Stimulated activated CD4-positive, alpha-beta T cell treated with anti-CD3 and anti-CD28 coated beads, Interleukin-12 subunit alpha, Interleukin-12 subunit beta, amount 100 ng/mL, for 48 hours (primary cell): ENCODE measurements at places on chromosomes 16 and 17.

DNA sequence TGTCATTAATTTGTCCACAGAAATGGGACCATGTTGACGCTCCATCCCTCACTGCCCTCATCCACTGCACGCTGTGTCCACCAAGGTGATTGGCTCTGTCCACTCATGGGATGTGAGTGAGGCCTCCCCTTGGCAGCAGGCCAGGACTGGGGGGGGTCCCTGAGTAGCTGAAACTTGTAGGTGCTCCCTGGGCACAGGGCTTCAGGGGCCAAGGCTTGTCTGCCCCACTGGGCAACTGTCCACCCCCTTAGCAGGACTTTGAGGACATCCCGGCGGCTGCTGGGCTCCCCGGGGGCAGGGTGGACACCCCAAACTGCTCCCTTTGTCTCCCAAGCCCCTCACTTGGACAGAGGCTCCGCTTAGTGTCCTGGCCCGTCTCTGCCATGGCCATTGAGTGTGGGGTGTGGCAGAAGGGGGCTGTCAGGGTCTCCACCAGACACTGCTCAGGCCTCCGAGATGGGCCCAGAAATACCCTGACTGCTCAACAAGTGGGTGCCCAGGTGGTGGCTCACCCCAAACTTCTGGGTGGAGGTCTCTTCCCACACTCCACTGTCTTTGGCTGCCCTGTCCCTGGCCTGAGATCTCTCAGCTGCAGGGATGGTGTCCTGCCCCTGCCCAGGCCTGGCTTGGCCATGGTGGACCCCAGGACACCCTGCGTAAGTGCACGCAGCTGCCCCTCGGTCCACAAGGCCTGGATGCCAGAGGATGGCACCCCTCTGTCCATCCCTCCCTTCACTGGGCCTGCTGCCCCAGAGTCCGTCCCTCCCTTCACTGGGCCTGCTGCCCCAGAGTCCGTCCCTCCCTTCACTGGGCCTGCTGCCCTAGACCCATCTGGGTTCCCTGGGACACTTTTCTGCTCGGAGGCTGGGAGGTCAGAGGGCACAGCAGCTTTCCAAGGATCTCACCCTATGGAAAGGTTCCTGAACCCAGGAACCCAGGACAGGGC, 2.9 kb upstream of the RAB40C start:
- DNase-seq: no peak

GRCh38 chr17:48550502-48551213, 5.7 kb upstream of the HOXB2 start:
- DNase-seq: no peak

- DNase-seq: no peak
These were observed 136.9 kb downstream of the GRIN2A start for GRCh38 chr16:10045291-10045775.

DNA sequence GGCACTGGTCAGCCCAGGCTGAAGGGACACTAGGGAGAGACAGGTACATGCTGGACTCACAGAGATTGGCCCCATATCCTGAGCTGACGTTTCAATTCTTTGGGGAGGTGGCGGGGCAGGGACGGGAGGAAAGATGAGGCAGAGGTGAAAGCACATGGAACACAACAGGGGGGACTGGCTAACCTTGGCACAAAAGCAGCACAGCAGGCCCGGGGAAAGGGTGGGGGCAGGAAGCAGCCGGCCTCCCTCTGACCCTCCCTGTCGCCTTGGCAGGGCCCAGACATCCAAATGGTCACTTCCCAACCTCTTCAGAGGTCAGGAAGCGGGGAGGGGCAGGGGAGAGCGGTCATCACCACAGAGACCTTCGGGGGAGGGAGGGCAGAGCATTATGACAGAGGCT, 6.6 kb downstream of the VAT1 start:
- DNase-seq: no peak

- DNase-seq: no peak
These were observed 29.6 kb downstream of the NTN1 start for GRCh38 chr17:9050801-9051401.

DNA sequence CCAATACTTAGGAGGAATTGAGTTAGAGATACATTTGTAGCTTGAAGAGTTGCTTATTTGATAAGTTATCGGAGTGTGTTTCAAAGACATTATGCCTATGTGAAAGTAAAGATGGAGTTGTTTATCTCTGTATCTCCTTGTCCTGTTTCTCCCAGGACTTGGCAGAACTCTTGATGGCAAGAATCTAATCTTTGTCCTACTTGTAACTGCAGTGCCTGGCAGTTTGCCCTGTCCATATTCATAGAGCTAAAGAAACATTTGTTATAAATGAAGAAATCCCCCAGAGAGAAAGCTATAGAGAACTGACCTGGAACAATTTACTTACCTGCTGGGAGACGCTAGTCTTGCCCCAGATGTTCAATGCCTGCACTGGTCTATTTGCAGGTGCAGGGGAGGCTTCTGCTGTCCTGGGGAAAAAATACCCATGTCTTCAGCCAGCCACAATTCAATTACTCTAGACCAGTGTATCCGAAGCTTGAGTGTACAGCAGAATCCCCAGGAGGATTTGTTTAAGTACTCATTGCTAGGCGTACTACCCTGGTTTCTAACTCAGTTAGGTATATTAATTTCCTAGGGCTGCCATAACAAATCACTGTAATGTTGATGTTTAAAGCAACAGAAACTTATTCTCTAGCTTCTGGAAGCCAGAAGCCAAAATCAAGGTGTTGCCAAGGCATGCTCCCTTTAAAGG, 410.0 kb upstream of the HSBP1 start:
- no peak for DNase-seq

GRCh38 chr16:84916850-84917249, 94.5 kb downstream of the ZDHHC7 start:
- no peak for DNase-seq
